T-cell (primary cell): ENCODE measurements at places on chromosomes 11 and 22.

GRCh38 chr11:26997378-26997777, 3.5 kb downstream of the FIBIN start:
- no peak for DNase-seq

DNA sequence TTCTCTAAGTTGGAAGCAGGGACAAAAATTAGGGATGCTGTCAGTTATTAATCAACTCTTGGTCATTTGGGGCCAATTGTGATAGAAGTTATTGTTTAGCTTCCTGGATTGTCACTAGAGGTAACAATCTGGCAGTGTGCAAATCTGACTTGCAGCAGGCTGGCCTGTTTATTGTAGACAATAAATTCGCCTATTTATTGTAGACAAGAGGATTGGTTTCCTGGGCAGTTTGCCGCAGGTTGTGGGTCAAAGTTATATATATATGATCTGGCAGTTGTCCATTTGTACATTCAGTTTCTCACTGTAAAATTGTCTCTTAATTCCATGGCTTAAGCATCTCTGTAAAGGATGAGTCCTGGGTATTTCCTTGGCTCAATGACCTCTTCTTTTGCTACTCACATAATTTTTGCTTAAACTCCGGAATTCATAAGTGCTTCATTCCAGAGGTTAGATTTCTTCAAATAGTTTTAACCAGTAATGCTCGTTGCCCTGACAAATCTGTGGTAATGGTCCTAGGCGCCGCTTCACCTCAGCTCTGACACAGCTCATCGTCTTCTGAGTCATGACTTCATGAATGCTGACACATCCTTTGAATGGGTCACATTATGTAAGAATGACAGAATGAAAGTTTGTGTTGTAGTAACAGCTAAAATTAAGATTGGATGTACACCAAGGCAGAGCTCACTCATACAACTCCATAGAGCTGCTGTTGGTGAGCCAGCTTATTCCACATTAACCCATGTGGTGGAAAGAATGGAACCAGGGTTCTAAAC, 7.8 kb upstream of the MMP3 start:
- DNase-seq = no peak

DNA sequence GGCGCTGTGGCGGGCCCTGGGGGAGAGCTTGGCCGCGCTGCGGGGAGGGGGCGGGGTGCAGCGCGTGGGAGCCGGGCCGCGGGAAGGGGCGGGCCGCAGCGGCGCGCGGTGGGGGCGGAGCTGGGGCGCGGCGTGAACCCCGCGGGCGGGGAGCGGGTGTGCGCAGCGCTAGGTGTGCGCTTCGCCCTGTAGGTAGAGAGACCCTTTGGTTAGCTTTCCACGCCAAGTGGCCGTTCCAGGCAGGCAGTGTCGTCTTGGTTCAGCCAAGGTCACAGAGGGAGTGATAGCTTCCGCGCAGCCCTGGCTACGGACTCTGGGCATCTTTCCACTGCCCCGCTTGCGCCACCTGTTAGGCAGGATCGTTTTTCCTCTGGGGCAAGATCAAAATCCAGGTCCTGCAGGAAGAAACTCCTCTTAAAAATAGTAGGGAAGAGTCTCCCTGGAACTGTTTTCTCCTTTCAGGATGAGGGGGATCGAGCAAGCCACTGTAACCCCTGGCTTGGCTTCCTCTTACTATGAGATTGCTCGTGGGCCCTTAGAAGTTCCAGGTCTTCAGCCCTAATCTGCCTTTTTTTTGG, 434 bp downstream of the BANF1 start:
- no peak for DNase-seq

- no peak for DNase-seq
Measured at GRCh38 chr11:2581151-2581930, 118.5 kb downstream of the KCNQ1OT1 start.

DNA sequence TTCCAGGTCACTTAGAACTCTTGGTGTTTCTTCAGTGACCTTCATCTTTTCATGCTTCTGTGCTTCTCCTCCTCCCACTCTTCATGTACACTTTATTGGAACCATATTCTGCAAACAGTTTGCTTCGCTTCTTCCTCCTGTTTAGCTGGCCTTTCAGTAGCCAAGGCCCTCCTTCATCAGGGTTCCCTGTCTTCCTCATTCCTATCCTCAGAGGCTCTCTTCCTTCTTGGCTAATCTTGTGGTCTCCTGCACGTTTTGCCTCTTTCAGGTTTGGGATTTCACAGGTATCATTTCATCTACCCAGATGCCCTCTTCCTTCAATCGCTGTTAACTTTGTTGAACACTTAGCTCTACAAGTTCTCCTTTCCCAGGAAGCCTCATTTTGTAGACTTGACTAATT, 66.8 kb downstream of the DEPDC5 start:
- DNase-seq = no peak

DNA sequence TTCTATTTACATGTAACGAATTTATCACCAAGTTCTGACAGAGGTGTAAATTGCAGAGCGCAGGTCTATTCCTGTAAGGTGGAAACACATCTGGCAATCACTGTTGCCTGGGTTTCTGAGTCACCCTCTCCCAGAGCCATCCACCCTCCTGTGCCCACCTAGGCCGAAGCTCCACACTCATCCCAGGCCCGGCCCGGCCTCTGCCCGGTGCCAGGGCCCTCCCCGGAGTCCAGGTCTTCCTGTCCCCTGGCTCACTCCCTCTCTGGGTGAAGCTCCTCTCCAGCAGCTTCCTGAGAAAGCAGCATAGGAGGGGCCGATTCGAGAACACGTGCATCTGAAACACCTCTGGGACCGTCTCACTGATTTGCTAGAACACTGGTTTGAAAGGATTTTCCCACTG, 308.2 kb downstream of the SHANK2 start:
- no peak for DNase-seq

- no peak for DNase-seq
Measured at GRCh38 chr22:41535244-41535643, 9.0 kb downstream of the POLR3H start.

DNA sequence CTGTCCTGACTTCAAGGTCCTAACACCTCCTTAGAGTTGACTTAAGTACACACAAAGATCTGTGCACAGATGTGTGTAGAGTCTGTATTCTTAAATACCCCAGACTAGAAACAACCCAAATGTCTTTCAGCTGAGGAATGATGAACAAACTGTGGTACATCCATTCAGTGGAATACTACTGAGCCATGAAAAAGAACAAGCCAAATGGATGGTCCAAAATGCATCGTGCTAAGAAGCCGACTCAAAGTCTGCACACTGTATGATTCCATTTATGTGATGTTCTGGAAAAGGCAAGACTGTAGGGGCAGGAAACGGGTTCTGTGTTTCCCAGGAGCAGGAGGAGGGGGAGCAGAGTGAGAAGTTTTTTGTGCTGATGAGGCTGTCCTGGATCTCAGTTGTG, 56.7 kb upstream of the LINC01488 start:
- DNase-seq = no peak

DNA sequence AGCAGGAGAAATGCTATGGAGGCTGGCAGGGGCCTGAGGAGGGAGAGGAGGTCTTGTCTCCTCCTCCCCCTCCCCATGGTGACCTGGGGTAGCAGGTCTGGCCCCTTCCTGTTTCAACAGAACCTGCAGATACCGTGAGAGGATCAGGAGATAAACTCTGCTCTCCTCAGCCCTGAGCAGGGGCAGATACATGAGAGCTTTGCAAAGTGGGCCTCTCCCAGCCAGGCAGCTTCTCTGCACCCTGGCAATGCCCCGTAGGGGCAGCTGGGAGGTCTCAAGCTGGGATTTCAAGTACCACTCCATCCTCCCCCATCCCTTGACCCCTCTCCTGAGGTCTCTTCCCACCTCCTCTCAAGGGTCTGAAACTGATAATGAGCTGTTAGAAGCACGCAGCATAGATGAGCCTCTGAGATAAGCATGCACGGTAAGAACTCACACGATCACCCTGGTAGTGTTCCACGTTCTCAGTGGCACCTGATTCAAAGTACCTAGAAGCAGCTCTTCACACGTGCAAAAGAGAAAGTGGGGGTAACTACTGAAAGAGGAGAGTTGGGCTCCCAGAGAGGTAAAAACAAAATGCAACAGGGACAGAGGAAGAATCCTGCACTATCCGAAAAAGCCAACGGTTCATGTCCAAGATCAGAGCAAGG, 4.9 kb upstream of the CCDC86 start:
- DNase-seq = no peak

DNA sequence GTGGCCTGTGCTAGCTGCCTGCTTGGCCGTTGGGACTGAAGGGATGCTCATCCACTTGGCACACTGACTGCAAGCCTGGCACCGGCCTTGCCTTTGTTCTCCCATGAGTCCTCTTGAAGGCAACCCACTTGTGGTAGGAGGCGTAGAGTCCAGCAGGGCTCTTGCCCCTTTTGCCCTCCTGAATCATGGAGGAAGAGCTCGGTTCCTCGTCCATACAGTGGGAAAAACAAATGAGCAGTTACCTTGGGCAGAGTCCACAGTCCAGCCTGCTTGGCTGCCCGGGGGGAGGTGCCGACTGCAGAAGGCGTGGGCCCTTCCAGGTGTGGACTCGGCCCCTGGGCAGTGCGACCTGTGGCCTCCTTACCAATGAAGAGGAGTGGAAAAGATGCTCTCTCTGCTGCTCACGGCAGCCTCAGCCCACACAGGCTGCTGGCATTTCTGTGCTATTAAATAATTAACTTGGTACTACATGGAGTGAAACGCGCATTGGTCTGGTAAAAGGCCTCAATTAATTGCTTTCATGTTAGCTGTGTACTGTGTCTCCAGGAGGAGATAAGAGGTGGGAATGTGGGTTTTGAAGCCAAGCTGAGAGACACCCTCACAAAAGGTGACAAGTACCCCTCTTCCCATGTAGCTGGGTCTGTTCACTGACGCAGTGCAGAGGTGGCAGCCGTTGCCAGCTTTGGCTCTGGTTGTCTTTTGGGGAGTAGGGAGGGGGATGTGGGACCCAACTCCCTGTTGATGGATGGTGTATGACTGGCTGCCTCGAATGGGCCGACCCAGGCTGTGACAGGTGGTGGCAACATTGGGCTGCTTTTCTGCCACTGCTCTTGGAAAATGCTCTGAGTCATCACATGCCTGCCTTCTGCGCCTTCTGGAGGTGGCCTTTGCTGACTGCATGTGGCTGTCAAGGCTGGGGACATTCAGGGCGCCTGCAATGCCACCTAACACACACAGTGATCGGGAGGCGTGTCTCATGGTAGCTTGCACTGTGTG, 26.8 kb upstream of the B3GAT1 start:
- DNase-seq = no peak

DNA sequence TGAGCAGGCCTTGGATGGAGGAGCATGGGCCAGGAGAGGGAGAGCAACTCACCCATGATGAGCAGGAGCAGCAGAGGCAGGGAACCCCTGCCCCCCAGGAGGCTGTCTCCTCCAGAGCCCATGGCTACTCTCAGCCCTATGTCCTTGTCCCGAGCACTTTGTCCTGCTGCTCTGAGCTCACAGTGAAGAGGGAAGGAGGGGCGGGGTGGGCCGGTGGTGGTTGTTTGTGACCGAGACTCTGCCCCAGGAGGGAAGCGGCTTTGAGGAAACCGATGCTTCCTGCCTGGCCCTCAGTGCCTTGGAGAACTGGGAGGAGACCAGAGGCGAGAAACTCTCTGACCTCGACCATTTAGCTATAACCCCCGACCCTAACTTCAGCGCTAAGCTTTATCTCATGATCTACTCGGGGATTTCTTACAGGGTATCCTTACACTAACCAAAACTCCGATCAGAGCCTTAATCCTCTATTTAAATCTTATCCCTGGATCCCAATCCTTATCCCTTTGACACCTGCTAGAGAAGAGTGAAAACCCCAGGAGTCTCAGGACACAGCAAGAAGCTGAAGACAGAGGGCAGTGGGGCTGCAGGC, at the start of gene ROBO4:
Gene ROBO4 (minus strand): TSS at position 192 of the 589 bp plus-strand sequence. CDS start 70 bp downstream, at position 122.
- no peak for DNase-seq

GRCh38 chr11:88114486-88115045, 60.7 kb downstream of the RAB38 start:
- DNase-seq = no peak

DNA sequence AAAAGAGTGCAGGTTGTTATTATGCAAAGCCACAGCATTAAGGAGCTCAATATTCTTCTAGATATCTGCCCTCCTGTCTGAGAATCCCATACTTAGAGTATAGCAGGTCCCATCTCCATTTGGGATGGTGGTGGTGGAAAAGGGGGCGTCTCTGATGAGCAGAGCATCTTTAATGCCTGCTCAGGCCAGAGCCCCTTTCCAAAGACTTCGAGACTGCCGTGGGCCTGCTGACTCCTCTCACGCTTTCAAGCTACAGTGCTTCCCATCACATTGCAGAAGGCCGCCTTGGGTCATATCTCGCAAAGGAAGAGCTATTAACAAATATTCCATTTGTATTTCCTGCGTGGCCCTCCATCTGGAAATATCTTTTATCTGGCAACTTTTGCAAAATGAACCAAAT, 10.9 kb downstream of the LMO2 start:
- DNase-seq = no peak

DNA sequence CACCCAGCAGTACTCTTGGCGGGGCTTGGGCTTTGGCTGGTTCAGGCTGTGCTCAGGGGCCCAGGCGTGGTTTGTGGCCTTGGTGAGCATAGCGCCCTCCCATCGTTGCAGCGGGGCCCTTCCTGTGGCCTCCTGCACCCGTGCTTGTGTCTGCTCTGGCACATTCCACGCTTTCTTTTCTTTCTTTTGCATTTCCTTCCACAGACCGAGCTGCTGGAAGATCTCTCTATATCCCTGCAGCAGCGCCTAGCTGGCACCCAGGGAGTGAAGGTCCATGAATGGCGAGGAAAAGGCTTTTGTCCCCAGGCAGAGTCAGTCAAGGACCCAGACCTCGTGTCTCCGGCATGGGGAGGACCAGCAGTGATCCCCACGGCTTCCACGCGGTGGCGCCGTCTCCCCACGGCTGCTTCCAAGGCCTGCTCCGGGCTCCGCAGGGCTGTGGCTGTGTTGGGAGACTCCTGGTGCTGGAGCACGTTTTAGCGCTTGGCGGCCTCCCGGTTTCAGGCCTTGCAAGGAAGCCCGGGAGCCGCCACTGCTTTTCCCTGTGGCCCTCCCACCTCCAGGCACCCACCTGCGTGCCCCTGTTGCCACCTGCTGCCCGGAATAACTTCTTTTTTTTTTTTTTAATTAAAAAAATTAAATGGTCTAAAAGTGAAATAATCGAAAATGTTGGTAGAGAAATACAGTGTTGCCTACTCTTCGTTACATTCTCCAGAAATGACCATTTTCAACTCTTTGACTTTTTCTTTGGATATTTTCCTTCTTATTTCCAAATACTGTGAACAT, 28.5 kb downstream of the GLB1L2 start:
- DNase-seq = peak; percentile 51

DNA sequence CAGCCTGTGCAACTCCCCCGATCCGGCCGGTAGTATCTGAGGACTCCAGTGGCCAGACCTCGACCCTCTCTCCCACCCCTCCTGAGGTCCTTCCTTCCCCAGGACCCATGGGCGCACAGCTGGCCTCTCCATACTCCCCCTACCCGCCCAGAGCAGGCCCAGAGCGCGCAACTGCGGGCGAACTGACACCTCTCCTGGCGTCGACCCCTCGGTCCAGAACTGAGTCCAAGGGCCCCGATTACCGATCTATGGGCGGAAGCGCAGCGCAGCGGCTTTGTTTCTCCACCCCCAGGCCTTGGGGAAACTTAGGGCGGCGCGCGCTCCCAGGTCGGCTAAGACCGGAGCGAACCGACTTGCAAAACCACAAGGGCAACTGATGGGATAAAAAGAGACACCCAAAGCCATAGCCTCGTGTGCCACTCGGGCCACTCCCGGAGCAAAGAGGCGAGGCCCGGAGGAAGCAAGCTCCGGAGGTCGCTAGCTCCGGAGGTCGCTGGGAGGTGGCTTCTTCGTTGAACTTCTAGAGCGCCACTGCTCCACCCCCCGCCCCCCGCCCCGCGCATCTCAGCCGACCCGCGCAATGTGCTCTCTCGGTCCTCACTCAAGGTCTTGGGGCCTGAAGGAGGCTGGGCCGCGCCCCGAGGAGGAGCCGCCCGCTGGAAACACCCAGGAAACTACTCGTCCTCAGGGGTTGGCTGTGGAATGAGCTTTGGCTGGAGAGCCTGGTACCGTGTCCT, 9.8 kb upstream of the ALX4 start:
- DNase-seq = no peak

- DNase-seq = no peak
Measured at GRCh38 chr11:11504071-11504470, 117.7 kb downstream of the GALNT18 start.
